Vagina (tissue), 2 donors: ENCODE measurements at places on chromosomes 6 and 20.
A peak's percentile ranks its signal among the peaks of the same experiment; 100 is the strongest.

DNA sequence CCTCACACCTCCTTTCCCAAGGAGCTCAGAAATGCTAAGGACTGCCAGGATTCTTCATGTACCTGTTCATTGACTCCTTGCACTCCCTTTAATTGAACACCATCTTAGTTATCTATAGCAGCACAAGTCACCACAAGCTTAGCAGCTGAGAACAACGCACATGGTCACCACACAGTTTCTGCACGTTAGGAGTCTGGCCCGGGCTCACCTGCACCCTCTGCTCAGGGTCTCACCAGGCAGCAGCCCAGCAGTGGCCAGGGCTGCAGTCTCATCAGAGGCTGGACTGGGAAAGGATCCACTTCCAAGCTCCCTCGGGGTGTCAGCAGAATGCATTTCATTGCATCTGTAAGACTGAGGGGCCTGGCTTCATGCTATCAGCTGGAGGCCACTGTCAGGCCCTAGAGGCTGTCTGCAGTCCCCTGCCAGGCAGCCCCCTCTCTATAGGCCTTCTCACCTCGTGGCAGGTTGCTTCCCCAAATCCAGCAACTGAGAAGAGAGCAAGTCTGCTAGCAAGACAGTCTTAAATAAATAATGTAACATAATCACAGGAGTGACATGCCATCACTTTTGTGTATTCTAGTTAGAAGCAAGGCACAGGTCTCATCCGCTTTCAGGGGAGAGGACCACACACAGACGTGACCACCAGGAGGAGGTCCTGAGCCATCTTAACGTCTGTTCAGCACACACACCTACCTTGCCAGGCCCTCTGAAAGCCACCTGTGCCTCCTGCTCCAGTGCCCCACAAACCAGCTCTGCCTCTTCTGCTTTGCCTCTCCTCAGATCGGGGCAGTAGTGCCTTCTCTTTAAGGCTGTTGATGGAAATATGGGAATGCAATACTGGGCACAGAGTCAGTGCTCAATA, 165.2 kb upstream of the CST7 start:
- no peak overlapping the region for H3K27ac ChIP-seq
- no peaks in the 10 kb centered on the region for H3K4me1 ChIP-seq
- H3K27me3 ChIP-seq = no peaks in the 10 kb centered on the region
- no peaks in the 10 kb centered on the region for H3K36me3 ChIP-seq

DNA sequence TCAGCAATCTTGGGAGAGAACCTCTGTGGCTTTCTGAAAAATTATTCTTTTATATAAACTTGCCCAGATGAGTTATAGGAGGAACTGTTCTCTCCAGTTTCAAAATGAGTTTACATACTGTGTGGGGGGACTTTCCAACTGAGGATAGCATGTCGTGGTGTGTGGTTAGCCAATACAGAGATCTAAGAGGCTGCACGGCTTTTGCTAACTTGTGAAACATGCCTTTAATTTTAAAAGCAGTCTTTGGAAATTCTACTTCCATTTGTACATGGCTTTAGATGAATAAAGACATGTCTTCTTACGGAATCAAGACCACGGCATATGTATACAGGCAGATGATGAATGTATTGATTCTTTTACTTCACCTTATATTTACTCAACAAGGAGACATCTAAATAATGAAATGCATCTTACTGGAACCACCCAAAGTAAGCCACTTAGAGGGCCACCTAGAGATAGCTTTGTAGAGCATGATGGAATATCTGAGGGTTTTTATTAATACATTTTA, 39.8 kb downstream of the HIVEP1 start:
- no peaks in the 10 kb centered on the region for H3K27me3 ChIP-seq
- H3K4me3 ChIP-seq = no peak overlapping the region

- H3K4me3 ChIP-seq = no peak overlapping the region
- no peak overlapping the region for H3K27ac ChIP-seq
- H3K4me1 ChIP-seq = no peaks in the 10 kb centered on the region
- no peaks in the 10 kb centered on the region for H3K36me3 ChIP-seq
Measured at GRCh38 chr6:20362623-20363022, 39.1 kb upstream of the E2F3 start.

DNA sequence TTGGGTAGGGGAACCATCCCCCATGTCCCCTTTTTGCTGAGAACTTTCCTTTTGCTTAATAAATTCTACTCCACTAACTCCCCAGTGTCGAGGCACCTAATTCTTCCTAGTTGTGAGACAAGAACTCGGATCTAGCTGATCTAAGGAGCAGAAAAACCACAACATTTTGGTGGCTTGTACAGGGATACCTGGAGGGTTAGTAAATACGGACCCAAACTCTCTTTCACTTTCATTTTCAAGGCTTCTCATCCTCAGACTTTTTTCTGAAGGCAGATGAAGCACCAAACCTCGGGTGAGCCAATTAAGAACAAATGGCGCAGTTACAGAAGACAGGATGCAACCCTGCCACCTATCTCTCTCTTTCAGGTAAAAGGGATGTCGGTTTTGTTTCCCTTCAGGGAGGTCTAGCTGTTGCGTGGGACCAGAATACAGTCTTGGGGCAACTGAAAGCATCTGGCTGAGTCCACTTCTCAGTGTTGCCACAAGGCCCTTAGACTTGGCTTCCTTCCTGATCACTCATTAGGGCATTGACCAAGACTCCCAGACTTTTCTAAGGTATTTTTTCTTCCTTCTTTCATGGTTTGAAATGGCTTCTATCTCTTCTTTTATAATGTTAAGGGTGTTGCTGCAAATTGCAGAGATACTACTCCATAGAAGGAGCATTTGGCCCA, 11.1 kb upstream of the HTR1B start:
- H3K27ac ChIP-seq = no peak overlapping the region
- no peak overlapping the region for H3K4me3 ChIP-seq
- no peaks in the 10 kb centered on the region for H3K36me3 ChIP-seq
- H3K4me1 ChIP-seq = no peaks in the 10 kb centered on the region

DNA sequence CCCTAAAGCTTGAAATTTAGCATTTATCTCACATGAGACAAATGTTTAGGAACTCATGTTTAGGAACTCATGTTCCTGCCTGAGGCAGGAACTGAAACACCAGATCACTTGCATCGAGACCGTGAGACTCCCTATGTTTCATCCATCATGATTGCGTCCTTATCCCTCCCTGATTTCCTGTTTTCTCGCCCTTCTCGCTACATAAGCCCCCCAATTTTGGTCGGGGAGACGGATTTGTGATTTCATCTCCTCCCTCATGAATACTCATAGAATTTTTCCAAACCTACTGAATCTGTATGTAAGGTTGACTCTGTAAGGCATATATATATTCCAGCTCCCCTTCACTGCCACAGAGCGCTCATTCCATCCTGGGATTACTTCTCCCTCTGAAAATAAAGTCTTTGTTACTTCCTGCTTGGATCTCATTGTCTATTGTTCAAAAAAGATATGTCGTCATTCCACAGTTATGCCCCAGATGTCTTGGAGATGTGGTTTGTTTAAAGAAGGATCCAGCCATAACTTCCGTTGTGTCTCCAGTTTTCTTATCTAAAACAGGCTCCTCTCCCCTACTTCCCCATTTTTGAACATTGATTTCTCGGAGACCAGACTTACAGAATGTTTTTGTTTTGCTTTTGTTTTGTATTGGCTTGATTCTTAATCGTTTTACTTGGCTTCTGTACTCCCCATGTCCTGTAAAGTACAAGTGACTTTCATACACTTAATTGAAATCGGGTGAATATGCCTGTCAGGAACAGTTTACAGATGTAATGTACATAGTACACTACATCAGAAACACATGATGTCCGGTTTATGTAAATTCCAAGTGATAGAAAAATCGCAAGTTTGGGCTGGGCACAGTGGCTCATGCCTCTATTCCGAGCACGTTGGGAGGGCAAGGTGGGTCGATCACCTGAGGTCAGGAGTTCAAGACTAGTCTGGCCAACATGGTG, 118.7 kb downstream of the HFE start:
- H3K4me3 ChIP-seq = peak overlapping the region; percentile 53
- peak overlapping the region; percentile 75 for H3K27ac ChIP-seq
- no peaks in the 10 kb centered on the region for H3K4me1 ChIP-seq
- no peaks in the 10 kb centered on the region for H3K27me3 ChIP-seq
- no peak for DNase-seq

- no peaks in the 10 kb centered on the region for H3K36me3 ChIP-seq
- no peak overlapping the region for H3K4me3 ChIP-seq
- no peak for DNase-seq
- no peak overlapping the region for H3K27ac ChIP-seq
- H3K27me3 ChIP-seq = no peaks in the 10 kb centered on the region
Measured at GRCh38 chr6:141153563-141153962, 979.2 kb upstream of the GJE1 start.

- H3K27ac ChIP-seq = no peak overlapping the region
- no peaks in the 10 kb centered on the region for H3K27me3 ChIP-seq
- peaks cover 8% of the 10 kb centered on the region for H3K4me1 ChIP-seq
- no peak overlapping the region for H3K4me3 ChIP-seq
- no peak for DNase-seq
- H3K36me3 ChIP-seq = no peaks in the 10 kb centered on the region
Measured at GRCh38 chr20:63054103-63054474, 47.3 kb upstream of the BHLHE23 start.

GRCh38 chr6:89244241-89244985, 27.3 kb upstream of the GABRR1 start:
- no peak overlapping the region for H3K4me3 ChIP-seq
- no peak overlapping the region for H3K27ac ChIP-seq
- H3K36me3 ChIP-seq = no peaks in the 10 kb centered on the region
- H3K4me1 ChIP-seq = no peaks in the 10 kb centered on the region

- no peak overlapping the region for H3K4me3 ChIP-seq
- no peaks in the 10 kb centered on the region for H3K36me3 ChIP-seq
- no peaks in the 10 kb centered on the region for H3K27me3 ChIP-seq
- H3K4me1 ChIP-seq = no peaks in the 10 kb centered on the region
- H3K27ac ChIP-seq = no peak overlapping the region
Measured at GRCh38 chr6:38326837-38327236, 312.9 kb downstream of the BTBD9 start.

DNA sequence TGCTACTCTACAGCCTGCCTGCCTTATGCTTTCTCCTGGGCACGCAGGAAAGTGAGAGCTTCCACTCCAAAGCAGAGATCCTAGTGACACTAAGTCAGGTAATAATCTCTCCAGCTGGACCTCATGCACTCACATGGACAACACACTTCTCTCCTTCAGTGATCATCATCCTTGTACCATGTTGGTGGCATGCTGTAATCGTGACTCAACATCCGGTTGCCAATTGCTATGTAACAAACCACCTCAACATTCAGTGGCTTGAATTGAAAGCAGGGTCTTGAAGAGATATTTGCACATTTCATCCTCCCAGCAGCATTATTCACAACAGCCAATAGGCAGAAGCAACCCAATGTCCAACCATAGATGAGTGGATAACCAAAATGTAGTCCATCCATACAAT, 40.3 kb upstream of the PPP1R3G start:
- H3K36me3 ChIP-seq = no peaks in the 10 kb centered on the region
- no peak for DNase-seq
- H3K4me1 ChIP-seq = no peaks in the 10 kb centered on the region
- no peak overlapping the region for H3K4me3 ChIP-seq
- H3K27me3 ChIP-seq = no peaks in the 10 kb centered on the region

- no peak overlapping the region for H3K4me3 ChIP-seq
- no peaks in the 10 kb centered on the region for H3K27me3 ChIP-seq
- H3K36me3 ChIP-seq = no peaks in the 10 kb centered on the region
- H3K4me1 ChIP-seq = no peaks in the 10 kb centered on the region
- no peak overlapping the region for H3K27ac ChIP-seq
Measured at GRCh38 chr20:41533537-41534136, 84.5 kb downstream of the CHD6 start.

- no peak overlapping the region for H3K27ac ChIP-seq
- H3K27me3 ChIP-seq = no peaks in the 10 kb centered on the region
- H3K36me3 ChIP-seq = no peaks in the 10 kb centered on the region
Measured at GRCh38 chr6:45930420-45931040, 85.1 kb downstream of the CLIC5 start.

GRCh38 chr6:108476847-108477430, 83.8 kb upstream of the FOXO3 start:
- no peak overlapping the region for H3K4me3 ChIP-seq
- DNase-seq = no peak
- H3K27ac ChIP-seq = no peak overlapping the region
- H3K27me3 ChIP-seq = no peaks in the 10 kb centered on the region
- H3K4me1 ChIP-seq = no peaks in the 10 kb centered on the region

GRCh38 chr20:58792426-58792825, 58.3 kb downstream of the GNAS-AS1 start:
- no peak overlapping the region for H3K4me3 ChIP-seq
- DNase-seq = no peak
- H3K36me3 ChIP-seq = no peaks in the 10 kb centered on the region
- no peak overlapping the region for H3K27ac ChIP-seq
